NCI-H2227 treated with DMSO at 0.1 percent for 48 hours (cell line): ENCODE measurements at places on chromosomes 4 and X.

- DNase-seq: no peak
These were observed 15.3 kb downstream of the CCNG2 start for GRCh38 chr4:77172336-77172735.

- no peak for DNase-seq
These were observed 107.6 kb upstream of the C1QTNF7 start for GRCh38 chr4:15320121-15320678.

DNA sequence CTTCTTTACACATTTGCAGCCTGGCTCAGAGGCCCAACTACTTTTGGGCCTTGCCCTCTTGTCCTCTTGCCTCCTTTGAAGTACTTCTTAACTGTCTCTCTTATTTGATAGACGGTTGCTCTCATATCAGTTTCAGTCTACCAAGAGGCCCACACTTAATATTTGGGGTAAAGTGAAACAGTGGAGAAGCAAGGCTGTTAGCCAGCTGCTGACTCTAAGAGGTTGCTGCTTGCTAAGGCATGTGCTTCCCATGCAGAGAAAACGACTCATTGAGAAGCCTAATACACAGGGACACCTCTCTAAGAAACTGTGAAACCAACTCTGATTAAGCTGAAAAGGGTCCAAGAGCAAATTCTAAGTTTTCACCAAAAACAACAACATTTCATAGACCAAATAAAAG lies 94.6 kb downstream of the PPP3CA start:
- no peak for DNase-seq

DNA sequence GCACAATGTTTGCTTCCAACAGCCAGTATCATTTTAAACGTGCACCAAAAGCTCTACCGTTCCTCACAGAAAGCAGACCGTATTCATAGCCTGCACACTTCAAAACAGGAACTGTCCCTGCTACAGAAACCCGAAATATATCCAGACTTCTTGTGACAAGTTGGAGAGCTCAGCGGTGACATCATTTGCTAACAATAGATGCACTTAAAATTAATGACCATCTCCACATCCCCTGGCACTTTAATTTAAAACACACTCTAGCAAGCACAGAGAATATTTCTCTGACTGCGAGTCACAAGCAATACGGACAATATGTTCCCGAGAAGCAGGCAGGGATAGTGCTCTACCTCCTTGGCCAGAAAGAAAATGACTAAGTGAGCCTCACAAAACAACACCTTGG lies 2.5 kb downstream of the NYX start:
- DNase-seq: peak; percentile 69

DNA sequence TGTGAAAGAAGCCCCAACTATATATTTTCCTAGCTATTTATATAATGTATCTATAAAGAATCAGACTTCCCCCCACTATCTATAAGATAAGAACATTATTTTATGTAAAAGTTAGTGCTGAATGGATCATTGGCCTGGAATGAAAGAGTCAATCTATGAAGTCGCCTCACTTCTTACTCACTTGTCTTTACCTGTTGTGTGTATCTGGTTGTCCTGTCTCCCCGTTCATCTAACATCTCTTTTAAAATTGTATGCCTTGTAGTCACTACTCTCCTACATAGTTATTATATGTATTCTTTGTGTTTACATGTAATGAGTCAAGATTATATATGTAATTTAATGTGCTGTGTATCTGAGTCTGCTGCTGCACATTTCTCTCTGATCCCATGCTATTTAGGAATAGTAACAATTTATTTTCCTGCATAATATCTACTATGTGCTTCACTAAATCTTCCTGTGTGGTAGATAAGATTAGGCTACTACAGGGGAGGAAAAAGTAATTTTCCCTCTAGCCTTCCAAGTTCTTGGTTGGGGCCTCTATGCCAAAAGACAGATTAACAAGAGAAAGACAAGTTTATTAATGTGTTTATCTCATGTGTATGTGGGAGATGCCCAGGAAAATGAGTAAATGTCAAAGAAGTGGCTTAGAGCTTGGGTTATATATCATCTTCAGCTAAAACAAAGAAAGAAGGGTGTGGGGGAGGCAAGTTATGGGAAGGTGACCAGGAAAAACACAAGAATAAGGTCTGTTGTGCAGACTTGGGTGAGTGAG lies 77.6 kb upstream of the FRMPD4 start:
- no peak for DNase-seq

DNA sequence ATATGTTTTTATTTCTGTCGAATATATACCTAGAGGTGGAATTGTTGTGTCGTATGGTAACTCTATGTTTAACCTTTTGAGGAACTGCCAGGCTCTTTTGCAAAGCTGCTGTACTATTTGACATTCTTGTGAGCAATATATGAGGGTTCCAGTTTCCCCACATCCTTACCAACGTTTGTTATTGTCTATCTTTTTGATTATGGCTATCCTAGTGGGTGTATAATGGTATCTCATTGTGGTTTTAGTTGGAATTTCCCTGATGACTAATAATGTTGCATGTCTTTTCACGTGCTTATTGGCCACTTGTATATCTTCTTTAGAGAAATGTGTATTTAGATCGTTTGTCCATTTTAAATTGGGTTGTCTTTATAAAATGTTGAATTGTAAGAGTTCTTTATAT lies 24.5 kb downstream of the REPS2 start:
- DNase-seq: no peak

DNA sequence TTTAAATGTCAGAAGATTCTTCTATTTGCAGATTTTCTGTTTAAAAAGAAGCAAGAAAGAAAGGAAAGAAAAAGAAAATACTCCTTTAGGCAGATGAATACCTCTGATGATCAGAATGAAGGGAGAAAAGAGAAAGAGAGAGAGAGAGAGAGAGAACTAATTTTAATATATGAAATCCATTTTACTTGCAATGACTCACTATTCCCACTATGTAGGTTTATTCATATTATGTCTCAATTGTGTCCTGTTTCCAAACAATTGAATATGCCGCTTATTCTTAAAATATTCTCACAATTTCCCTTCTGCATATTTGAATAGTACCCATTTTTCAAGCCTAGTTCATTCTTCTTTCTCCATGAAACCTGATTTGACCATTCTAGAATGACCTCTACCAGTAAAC lies 11.7 kb downstream of the MEPE start:
- DNase-seq: no peak

DNA sequence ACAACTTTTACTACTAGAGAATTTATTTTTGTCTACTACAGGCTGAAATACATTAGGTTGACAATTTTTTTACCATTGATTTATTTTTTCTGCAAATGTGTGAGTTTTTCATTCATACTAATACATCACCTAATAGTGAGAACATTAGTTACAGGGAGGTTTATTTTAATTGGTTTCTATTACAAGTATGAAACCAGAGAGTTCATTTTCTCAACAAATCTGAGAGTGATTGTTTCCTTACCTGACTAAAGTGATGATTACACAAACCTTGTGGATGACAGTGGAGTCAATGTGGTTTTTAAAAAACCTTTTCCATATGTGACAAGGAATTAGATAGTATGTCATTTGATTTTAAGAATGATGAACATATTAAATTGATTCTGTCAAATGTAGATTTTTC lies 227.4 kb downstream of the PALLD start:
- no peak for DNase-seq

GRCh38 chrX:46831765-46832327 lies 5.0 kb upstream of the RP2 start:
- no peak for DNase-seq

DNA sequence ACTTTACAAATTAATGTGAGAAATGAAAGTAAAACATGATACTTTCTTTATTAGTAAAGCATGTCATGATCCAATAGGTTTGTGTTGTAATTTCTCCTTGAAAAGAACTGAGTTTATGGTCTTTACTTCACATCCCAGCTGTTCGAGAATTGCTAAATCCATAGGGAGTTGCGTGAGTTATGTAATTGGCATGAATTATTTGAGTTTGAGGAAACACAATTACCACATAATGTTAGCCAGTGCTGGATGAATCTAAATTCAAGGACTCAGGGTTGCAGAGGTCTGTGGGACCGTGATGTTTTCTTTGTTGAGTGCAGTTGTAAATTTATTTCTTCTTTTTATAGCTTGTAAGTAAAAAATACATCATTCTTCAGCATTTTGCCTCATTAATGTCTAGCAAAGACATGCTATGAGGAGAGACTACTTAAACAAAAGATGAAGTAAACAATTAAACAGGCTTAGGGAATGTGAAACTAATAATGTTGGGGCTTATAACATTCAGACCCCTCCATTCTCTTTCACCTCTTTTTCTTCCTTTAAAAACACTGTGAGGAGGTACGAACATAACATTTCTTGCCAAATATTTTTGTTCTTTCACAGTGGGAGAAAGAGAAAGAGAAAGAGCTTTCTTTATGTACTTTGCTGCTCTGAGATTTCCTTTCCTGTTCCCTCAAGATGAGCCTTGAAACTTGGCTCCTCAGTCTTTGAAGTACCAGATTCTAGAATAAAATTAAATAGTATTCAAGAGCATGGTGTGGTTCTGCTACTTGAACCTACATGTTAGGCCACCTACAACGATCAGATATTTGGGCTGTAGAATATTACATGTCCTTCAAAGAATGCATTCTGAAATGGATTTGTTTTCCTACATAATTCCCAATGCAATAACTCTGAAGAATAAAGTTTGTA lies 159.6 kb upstream of the ANK2 start:
- DNase-seq: peak; percentile 26

GRCh38 chr4:54539500-54540029 lies 118.2 kb upstream of the KIT start:
- DNase-seq: peak; percentile 33

GRCh38 chrX:115324194-115324593 lies 34.7 kb downstream of the LUZP4 start:
- DNase-seq: no peak

GRCh38 chr4:184400375-184400870 lies 73.9 kb downstream of the IRF2 start:
- DNase-seq: no peak
